ENCODE measurements at places on chromosomes 5 and 9.

GRCh38 chr5:111627862-111628261 lies 115.5 kb upstream of the STARD4 start:
- DNase-seq, result no peak

DNA sequence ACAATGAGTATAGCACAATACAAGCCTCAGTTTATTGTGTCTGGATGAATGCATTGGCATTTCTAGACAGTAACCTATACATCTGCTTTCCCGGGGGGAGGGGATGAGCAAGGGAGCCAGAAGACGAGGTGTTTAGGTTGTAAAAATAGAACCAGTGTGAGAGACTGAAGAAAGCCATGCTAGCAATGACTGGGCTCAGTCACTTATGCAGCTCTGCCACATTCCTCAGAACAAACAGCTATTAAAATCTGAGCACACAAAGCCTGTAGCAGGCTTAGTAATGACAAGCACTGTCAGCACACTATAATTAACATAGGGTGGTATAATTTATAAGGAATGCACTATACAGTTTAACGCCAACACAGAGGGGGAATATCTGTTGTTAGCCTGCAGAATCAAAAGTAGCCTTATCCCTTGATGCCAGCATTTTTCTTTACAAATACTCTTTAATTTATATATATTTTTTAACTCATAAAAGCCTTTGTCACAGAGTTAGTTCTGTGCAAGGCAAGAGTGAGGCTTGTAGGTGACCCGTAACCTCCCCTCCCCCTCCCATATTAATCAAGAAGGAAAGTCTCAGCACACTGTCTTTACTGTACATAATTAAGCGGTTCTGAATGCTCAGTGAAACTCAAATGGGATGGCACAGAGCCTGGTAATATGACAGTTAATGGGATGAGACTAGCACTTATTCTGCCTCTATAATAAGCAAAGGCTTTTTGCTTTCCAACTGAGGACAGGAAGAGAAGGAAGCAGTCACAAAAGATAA lies 295.4 kb downstream of the CSNK1G3 start:
- no peak for DNase-seq

GRCh38 chr9:37902796-37903646 lies 906 bp downstream of the SLC25A51 start:
- no peak for DNase-seq

GRCh38 chr9:71353720-71354119 lies 232.3 kb upstream of the TRPM3 start:
- DNase-seq, result no peak

GRCh38 chr9:7210854-7211637 lies 453.3 kb downstream of the KDM4C start:
- no peak for DNase-seq

- DNase-seq, result no peak
Measured at GRCh38 chr9:84667571-84668195, 1.8 kb upstream of the NTRK2 start.

- no peak for DNase-seq
Measured at GRCh38 chr9:100084734-100085133, 14.1 kb downstream of the ERP44 start.

- peak; percentile 89 for DNase-seq
Measured at GRCh38 chr5:163505368-163506094, at the start of gene MAT2B. MAT2B (plus strand) TSS chr5:163505619; CDS start chr5:163505687, 68 bp downstream.

DNA sequence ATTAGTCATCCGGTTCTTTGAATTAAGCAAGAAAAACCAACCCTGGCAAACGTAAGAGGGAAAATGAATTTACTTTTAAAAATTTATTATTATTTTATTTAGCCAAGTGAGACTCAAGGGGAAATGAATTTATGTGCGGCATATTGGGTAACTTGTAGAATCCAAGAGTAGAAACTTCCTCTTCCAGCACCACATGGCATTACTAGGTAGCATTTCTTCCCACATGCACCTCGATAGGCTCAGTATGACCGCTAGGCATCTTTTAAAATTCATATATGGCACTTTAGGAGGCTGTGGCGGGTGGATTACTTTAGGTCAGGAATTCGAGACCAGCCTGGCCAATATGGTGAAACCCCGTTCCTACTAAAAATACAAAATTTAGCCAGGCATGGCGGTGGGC lies 17.6 kb upstream of the MYO10 start:
- DNase-seq, result no peak

DNA sequence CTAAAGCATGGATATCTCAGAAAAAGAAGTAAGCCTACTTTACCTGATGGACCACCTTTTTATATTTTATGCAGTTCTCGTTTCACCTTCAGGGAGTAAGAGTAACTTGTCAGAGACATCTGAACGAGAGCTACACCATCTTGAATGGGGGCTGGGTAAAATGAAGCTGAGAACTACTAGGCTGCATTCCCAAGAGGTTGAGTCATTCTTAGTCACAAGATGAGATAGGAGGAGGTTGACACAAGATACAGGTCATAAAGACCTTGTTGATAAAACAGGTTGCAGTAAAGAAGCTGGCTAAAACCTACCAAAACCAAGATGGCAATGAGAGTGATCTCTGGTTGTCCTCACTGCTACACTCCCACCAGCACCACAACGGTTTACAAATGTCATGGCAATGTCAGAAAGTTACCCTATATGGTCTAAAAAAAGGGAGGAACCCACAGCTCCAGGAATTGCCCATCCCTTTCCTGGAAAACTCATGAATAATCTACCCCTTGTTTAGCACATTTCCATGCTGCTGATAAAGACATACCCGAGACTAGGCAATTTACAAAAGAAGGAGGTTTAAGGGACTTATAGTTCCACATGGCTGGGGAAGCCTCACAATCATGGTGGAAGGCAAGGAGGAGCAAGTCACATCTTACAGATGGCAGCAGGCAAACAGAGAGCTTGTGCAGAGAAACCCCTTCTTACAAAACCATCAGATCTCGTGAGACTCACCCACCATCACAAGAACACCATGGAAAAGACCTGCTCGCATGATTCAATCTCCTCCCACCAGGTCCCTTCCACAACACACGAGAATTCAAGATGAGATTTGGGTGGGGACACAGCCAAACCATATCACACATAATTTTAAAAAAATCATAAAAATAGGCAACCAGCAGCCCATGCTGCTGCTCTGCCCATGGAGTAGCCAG lies 62.5 kb downstream of the GIN1 start:
- no peak for DNase-seq

GRCh38 chr9:80097476-80097875 lies 525.7 kb downstream of the TLE4 start:
- DNase-seq, result no peak
